SK-N-SH (cell line): ENCODE measurements at places on chromosomes 3 and 15. TPM values are rescaled to one million over a fixed set of nuclear protein-coding genes. Genes with fewer than 3 reads are reported as not detected.

FMN1 gene
- polyA plus RNA-seq = 9.1 and 10.5 TPM in 2 replicates

- H3K27ac ChIP-seq = no peak overlapping the region
- peaks cover 10% of the 10 kb centered on the region; the same call in 1 of the 2 replicates for H3K36me3 ChIP-seq
- DNase-seq = no peak
- H3K4me3 ChIP-seq = no peak overlapping the region
These were observed 30.0 kb downstream of the PHC3 start for GRCh38 chr3:170151536-170151935.

DNA sequence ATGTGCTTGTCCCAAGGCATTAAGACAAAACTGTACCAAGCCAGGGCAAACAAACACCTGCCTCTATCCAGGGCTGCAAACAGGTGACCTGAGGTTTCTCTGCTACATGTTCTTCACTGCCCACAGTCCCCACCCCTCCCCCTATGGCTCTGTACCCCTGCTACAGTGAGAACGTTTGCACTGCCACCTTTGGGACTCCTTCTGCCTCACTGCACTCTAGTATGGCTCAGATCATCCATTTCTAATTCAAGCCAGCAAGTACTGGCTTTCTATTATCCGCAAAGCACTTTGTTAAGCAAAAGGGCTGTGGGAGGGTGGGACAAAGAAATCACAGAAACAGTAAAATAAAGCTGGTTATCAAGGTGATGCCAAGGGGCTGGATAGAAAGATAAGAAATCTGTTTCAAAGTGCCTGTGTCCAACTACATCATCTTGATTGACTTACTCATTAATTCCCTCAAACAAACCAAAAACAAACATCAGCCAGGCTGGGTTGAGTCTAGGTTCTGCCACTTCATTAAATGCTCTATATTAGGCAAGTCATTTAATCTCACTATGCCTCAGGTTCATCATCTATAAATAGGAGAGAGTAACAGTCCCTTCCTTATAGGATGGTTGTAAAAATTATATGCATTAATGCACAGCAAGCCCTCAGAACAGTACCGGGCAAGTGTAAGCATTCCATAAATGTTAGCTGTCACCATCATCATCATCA is 95.3 kb downstream of the PDZRN3 start:
- no peaks in the 10 kb centered on the region for H3K4me1 ChIP-seq
- no peaks in the 10 kb centered on the region for H3K27me3 ChIP-seq
- no peaks in the 10 kb centered on the region; the same call in 1 of the 2 replicates for H3K36me3 ChIP-seq

GRCh38 chr3:182936918-182937285 is 43.4 kb downstream of the DCUN1D1 start:
- peaks cover 33% of the 10 kb centered on the region for H3K36me3 ChIP-seq
- no peaks in the 10 kb centered on the region for H3K27me3 ChIP-seq
- no peak for DNase-seq
- no peak overlapping the region for H3K4me3 ChIP-seq
